ENCODE measurements at places on chromosomes 3 and 15.

DNA sequence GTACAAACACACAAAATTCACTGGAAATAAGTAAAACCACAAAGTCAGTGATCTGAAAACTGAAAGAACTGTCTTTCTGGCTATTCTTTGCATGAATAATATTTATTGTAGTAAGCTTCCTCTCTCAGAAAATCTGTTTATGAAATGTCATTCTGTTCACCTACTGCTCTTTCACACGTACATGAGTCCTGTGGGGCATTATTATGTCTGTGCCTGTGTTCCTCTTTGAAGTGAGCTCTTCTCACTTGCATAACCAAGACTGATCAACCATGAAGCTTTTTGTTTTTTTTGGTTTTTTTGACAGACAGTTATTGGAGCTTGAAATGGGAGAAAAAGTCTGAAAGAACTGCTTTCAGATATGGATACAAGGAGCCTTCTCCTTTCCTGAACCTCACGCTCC is 195.8 kb downstream of the PLCH1 start:
- no peak for DNase-seq

DNA sequence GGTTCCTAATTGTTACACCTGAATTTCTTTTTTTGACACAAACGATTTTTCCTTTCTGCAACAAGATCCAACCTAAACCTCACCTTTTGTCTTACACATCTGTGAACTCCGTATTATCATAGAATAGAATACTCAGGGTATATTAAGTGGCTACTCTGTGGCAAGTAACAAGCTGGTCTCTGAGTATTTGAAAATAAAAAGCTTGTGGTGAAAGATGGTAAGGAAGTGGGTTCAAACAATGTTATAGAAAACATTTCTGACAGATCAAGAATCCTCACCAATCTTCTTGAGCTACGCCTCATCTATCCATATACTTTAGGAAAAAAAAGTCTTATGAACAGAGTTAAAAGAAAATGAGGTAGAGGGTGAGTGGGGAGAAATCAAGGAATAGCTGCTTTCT is 3.5 kb upstream of the ANKRD28 start:
- no peak for DNase-seq

GRCh38 chr15:80828796-80829195 is 49.6 kb downstream of the CEMIP start:
- no peak for DNase-seq

- no peak for DNase-seq
Measured at GRCh38 chr15:80567721-80568157, 127.4 kb upstream of the ABHD17C start.

GRCh38 chr3:48267782-48268181 is 26.9 kb downstream of the ZNF589 start:
- no peak for DNase-seq

DNA sequence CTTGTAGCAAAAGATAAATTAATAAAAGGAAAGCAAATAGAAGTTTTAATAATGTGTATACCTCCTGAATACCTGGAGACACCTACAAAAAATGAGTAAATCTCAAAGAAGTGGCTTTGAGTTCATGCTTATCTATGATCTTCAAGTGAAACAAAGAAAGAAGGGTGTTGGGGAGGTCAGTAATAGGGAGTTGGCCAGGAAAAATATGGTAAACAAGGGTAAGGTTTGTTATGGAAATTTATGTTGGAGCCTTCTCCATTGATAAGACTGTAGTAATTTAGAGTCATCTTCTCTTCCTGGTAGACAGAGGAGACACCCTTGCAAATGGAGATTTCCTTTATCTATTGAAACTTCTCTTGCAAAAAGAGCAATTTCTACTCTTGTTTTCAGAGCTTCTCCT is 6.6 kb upstream of the CCR8 start:
- no peak for DNase-seq

GRCh38 chr3:80097674-80098073 is 329.9 kb upstream of the ROBO1 start:
- no peak for DNase-seq

- DNase-seq = no peak
Measured at GRCh38 chr15:94100863-94101262, 130.5 kb upstream of the MCTP2 start.

GRCh38 chr15:95471690-95472086 is 858.8 kb upstream of the NR2F2 start:
- DNase-seq = no peak

DNA sequence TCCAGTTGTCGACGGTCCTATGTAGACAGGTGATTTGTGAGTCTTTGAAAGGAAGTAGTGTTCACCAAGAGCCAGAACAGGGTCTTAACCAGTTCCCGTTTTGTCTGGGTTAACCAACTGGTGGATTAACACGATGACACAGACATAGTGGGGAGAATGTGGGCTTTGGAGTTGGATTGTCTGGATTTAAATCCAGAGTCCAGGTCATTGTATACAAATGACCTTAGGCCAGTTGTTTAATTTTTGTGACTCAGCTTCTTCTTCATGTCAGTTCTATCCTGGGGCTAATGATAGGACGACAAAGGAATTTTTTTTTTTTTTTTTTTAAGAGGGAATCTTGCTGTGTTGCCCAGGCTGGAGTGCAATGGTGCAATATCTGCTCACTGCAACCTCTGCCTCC is 126.7 kb downstream of the LPP start:
- no peak for DNase-seq

DNA sequence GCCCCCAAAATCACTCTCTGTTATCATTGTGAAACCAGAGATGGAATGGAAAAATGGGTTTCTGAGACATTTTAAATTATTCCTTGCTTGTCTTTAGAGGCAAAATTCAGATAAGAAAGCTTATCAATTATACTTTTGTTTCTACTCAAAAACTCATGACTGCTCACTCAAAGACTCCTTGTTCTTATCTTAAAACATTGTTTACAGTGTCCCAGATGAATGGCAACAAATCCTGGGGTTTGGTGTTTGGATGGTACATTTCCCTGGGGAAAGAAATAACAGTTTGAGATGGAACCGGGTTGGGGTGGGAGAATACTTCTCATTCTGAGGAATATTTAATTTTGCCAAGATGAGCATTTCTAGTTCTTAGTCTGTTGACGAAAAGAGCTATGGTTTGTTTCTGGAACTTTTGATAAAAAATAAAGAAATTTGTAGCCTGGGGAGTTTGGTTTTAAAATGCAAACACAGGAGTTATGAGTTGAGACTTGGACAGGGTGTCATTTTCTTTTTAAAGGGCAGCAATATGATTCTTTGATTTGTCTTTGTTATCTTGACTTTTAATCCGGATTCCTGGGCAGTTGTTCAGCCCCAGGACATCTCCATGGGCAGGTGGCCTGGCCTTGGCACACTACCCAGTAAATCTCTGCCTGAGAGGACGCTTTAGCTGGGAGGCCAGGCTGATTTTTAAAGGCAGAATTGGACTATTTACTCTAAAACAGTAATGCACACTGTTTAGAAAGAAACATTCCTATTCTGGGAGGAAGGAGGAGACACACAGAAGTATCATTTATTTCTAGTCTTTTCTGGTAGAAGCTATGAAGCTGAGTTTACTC is 32.4 kb downstream of the BTD start:
- no peak for DNase-seq

DNA sequence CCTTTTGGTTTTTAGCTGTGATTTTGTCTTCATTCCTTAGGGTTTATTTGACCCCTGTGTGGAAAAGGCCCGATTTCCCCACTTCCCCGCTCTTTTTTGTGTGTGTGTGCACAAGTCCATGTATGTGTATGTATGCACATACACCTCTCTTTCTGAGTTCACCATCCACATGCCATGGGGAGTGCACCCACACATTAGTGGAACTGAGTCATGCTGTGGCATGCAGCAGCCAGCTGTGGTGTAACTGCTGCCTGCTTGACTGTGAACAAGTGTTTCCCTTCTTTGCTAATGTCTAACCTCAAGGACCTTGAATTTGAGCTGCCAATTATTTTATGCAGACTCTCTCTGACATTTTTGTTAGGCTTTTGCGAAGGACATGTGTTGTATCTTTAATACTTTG is 434.9 kb upstream of the TPM1 start:
- DNase-seq = no peak

DNA sequence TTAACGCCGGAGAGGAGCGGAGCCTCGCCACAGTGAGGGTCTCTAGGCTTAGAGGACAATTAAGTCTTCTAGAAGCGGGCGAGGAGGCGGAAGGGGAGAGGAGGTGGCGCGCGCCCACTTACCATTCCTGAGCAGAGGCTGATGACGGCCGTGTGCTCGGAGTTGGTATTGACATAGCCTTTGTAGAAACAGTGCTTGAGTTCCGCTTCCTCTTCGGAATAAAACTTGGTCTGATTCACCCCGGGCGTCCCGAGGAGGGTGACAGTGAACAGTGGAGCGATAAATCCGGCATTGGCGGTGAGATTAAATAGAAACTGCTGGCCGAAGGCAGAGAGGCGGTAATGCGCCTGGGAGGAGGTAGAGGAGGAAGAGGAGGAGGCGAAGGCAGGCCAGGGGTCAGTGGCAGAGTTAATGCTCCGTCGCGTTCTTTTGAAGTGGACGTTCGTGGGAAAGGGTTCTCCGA is 1.3 kb downstream of the ADAMTS9 start:
- no peak for DNase-seq

DNA sequence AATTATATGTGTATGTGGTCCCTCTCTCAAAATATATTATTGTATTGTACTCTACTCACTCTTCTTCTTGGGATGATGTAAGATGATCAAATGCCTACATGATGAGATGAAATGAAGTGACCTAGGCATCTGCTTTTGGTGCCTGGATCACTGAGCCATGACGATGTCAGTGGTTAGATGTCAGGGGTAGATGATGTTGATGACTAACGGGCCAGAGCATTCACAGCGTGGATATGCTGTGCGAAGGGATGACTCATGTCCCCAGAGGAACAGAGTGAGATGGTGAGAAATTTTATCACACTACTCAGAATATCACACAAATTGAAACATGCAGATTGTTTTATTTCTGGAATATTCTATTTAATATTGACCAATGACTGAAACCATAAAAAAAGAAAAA is 233.9 kb upstream of the CADM2 start:
- no peak for DNase-seq

DNA sequence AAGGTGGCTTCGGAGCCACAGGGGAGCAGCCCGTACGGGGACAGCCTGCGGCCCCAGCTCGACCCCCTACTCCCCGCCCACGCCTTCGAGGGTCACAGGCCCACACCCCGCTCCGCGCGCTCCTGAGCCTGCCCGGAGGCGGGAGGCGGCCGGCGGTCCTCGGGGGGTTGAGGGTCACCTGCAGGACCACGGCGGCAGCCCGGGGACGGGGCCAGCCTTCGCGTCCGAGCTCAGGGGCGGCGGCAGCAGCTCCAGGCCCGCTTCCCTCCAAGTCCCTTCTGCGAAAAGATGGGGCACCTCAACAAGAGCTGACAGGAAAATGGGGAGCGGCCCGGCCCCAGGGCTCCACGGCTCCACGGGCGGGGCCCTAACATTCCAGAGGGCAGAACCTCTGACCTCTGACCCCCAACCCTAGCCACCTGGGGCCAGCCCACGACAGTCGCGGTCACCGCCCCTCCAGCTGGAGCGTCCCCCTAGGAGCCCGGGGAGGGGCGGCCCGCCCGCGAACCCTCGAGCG is 428 bp downstream of the LYSMD4 start:
- DNase-seq = no peak

DNA sequence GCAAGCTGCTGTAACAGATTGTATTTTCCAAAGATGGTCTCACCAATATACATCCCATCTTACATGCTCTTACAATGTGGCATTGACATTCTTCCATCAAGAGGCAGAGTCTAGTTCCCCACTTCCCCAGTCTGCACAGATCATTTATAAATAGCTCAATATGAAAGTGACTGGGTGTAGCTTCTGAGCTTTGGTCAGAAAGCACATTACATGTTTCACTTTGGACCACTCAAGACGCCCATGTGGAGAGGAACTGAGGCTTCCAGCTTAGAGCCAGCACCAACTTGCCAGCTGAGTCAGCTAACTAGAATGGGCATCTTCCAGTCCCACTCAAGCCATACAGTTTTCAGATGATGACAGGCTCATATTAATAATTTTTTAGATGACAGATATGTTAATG is 45.5 kb downstream of the GREM1 start:
- no peak for DNase-seq

- peak; percentile 24 for DNase-seq
Measured at GRCh38 chr15:75727851-75728715, 15.4 kb upstream of the CSPG4 start.

DNA sequence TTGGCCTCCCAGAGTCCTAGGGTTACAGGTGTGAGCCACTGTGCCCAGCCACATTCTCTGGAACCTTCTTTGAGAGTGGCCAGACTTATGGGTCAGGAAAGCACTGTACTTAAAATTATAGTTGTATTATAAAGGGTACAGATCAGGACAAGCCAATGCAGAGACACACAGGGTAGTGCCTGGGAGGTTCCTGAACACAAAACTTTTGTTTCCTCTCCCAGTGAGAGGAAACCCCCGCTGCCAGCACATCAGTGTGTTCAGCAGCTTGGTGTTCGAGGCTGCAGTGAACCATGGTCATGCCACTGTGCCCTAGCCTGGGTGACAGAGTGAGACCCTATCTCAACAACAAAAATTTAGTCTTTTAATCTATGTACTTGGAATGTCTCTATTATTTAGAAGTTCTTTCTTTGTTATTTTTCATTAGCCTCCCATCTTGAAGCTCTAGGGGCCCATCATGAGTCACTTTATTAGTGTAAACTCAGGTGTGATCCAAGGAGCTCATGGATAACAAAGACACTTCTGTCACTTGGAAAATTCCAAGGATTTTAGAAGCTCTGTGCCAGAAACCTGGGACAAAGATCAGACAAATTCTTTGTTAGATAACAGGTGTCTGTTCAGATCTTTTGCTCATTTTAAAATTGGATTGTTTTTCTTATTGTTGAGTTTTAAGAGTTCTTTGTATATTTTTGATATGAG is 7.8 kb downstream of the BLOC1S6 start:
- DNase-seq = no peak

All from NCI-H187 (cell line).